NCI-H2029 treated with DMSO at 0.1 percent for 48 hours (cell line): ENCODE measurements at places on chromosomes 5 and 9.

GRCh38 chr5:96348536-96348935 is 84.5 kb downstream of the PCSK1 start:
- DNase-seq: no peak

GRCh38 chr5:154995679-154996078 is 17.9 kb upstream of the KIF4B start:
- no peak for DNase-seq

DNA sequence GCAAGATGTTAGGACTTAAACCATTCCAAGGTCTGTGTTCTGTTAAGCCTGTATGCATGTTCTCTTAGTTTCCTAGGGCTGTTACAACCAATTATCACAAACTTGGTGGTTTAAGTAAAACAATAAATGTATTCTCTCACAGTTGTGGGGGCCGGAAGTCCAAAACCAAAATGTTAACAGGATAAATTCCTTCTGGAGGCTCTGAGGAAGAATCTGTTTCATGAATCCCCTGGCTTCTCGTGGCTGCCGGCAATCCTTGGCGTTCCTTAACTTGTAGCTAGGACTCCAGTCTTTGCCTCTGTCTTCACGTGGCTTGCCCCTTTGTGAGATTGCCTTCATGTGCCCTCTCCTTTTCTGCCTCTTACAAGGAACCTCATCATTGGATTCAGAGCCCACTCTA is 30.4 kb downstream of the FEM1C start:
- no peak for DNase-seq

- no peak for DNase-seq
Observed at GRCh38 chr9:73565833-73566465, 414.3 kb downstream of the ANXA1 start.

DNA sequence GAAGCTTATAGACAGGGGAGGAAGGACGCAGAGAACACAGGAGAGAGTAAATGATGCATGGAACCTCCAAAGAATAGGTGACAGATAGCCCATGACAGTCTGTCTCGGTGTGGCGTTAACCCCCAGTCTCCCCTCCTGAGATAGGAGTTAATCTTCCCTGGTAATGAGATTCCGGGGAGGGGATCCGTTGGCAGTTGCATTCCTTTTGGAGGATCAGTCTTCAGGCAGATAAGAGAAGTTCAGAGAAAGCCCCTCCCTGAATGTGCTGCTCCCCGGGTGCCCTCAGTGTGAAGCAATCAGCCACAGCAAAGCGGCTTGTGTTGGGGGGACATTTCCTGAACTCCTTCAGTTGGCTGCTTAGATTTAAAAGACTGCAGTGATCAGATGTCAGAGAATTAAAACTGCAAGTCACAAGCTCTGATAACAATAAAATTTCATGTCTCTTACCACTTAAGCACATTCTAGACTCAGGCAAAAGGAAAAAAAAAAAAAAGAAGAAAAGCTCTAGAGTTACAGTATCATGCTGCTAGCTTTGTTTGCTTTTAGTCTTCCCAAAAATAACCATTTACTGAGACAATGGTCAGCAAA is 121.1 kb downstream of the EGFLAM start:
- no peak for DNase-seq

GRCh38 chr9:27196383-27196782 is 87.4 kb downstream of the TEK start:
- no peak for DNase-seq

GRCh38 chr5:52560366-52560765 is 227.3 kb upstream of the ITGA1 start:
- DNase-seq: peak; percentile 24

DNA sequence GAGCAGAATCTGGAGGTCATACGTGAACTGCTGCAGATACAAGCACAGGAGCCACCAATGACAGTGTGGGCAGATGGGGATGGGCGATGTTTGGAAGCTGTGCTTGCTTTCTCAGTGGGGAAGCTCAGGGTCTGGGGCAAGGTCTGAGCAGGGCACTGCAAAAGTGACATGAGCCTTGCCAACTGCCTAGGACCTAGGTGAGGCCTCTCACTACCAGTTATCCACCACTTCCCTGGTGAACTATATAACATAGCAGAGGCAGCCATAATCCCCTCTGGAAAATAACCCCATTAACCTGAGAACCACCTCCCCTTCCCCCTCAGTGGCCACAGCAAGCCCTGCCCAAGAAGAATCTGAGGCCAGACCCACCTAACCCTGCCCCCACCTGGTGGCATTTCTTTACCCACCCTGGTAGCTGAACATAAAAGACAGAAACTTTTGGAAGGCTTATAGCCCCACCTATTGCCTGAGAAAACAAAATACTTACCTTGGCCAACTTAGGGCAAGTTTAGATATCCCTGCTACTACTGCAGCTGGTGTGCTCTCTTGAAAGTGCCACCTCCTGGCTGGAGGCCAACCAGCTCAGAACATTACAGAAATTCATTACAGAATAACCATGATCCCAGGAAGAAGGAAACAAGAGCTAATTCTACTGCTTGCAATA is 18.8 kb upstream of the SPEF2 start:
- no peak for DNase-seq

- DNase-seq: no peak
Observed at GRCh38 chr5:178319541-178320041, 87.0 kb upstream of the PHYKPL start.

DNA sequence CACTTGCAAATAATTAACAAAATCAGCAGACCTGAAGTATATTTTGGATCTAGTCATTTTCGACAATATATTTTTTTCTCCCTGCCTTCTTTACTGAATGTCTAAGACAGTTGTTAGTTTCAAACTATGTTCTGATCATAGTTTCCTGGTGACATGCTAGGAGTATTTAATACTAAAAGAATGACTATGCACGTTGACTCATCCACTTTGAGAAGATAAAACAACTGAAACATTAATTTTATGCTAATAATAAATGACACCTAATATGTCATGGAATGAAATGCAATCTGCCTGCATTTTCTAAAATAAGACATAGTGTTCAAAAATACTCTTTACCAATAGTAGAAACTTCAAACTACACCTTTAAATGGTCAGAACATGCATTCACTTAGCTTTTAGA is 2123.7 kb upstream of the C9orf72 start:
- no peak for DNase-seq

GRCh38 chr5:60701321-60701968 is 1.5 kb upstream of the DEPDC1B start:
- no peak for DNase-seq

DNA sequence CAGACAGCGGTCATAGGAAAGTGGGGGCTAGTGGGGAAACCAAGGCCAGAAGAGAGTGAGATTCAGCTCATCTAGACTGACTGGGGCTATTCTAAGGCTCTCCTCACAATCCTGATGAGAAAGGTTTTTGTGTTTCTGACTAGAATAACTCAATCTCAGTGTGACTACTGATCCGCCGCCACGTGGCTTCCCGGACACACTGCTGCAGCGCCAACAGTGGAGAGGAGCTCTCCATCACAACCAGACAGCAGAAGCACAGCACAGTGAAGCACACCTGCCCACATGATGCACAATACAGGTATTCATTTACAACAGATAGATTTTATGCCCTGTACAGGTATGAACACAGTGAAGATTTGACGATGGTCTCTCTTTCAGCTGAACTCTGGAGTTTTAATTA is 25.4 kb downstream of the NREP start:
- no peak for DNase-seq

GRCh38 chr9:110977259-110977709 is 61.0 kb downstream of the LPAR1 start:
- DNase-seq: no peak

- DNase-seq: no peak
Observed at GRCh38 chr5:143013176-143013891, 243.2 kb downstream of the ARHGAP26 start.

DNA sequence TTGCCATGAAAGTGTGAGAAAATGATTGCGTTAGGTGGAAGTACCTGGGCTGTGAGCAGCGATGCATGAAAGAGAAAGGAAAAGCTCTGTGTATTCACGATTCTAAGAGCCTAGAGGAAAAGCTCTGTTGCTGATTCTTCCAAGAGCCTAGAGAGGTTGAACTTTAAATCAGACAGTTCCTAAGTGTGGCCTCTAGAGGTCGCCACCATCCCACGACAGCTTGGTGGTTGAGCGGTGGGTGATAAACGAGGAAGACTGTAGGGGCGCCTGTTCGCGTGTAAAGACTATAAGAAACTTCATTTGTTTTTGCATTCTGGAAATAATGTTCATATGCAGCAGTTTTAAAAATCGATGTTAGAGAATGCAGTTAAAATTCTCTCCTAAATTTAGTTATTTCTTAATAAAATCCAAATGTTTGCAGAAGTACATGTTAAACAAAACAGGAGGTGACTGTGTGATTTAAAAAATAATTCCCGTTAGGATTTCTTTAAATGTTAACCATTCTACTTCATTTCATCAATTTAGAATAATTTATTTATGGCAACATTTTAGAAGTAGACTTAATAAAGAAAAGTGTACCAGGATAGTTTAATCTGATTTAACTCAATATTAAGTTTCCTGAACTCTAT is 107.7 kb downstream of the TENT4A start:
- DNase-seq: peak; percentile 83

DNA sequence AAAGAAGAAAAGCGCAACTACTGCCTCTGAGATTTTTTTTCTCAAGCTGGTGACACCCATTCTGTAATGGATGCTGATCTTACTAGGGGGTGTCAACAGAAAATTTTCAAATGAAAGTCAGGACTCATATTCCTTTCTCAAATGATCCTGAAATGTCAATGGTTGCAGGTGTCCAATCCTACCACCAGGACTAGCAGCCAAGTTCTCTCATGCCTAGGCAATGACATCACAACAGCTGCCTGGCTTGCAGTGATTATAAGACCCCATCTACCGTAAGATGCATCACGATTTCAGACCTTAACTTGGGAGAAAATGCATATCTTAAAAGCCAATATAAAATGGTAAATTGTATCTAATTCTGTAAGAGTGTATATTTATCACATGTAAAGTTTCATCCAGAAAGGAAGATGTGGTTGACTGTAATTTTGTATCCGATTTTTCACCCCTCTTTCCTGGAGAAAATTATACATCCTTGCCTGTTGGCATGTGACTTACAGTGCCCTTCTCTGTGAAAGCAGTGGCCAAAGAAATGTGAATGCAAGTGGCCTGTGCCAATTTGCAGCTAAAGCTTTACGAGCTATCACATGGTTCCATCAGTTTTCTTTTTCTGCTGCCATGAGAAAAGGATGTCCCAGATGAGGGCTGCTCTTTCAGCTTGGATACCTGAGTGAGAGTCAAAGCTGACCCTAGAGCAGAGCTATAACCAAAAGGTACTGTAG is 104.4 kb downstream of the DENND1A start:
- DNase-seq: no peak

GRCh38 chr9:4344946-4345345 is 45.1 kb upstream of the GLIS3 start:
- no peak for DNase-seq

- DNase-seq: no peak
Observed at GRCh38 chr9:124164811-124165210, 92.9 kb upstream of the NEK6 start.

DNA sequence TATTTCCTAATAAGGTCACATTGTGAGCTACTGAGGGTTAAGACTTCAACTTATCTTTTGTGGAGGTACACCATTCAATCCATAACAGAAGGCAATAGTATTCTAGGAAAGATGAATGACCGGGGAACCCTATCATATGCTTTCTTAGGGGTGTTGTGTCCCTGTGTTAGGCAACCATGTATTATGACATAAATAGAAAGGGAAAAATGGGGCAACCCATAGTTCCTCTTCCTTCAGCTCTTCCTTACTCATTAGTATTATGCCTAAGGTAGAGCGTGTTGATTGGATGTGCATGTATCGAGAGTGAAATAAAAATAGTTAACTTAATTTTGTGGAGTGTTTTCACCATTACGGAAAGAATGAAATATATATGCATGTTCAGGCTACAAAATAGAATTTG is 6.0 kb upstream of the CCNJL start:
- no peak for DNase-seq

DNA sequence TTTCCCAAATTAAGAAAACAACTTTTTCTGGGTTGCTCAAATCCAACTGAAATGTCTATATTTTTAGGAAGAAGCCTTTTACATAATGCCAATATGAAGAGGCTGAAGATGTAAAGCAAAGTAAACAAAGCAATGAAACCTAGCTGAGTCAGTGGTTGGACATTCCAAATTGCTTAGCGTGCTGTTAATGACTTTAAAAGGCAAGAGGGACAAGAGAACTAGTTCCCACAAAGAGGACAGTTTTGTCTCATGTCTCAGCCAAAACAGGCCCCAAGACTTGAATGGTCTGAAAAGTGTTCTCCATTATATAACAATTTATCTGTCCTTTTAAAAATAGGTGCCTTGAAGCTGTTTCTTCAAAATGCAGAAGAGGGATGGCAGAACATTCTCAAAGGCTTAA is 407.0 kb downstream of the ENC1 start:
- DNase-seq: no peak

DNA sequence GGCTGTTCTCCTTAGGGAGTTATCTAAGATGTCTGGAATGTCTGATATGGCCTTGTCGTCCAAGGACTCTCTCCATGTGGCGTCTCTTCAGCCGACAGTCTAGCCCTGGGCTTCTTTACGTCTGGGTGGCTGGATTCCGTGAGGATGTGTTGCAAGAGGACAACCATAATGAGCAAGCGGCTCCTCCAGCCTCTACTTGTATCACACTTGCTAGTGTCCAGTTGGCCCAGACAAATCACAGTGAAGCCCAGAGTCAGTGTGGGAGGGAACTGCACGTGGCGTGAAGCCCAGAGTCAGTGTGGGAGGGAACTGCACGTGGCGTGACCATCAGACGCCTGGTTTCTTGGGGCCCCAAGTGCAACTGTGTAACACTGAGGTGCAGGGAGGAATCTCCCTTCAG is 61.1 kb downstream of the COL23A1 start:
- no peak for DNase-seq

- DNase-seq: no peak
Observed at GRCh38 chr5:154410786-154411185, 35.0 kb upstream of the SAP30L start.

DNA sequence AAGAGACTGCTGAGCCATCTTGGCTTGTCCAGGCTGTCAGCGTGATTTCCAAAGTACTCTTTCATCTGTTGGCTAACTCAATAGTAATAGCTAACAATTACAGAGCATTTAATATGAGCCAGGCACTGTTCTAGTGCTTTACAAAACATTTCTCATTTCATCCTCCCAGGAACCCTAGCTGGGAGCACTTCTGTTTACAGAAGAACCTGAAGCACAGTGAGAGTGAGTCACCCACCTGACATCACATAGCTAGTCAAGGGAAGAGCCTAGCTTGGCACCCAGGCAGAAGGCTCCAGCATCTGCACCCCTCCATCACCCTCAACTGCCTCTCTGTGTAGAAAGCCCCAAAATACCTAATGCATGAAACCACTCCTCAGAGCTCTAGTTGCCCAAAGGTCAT is 57.5 kb upstream of the IQGAP2 start:
- DNase-seq: no peak

DNA sequence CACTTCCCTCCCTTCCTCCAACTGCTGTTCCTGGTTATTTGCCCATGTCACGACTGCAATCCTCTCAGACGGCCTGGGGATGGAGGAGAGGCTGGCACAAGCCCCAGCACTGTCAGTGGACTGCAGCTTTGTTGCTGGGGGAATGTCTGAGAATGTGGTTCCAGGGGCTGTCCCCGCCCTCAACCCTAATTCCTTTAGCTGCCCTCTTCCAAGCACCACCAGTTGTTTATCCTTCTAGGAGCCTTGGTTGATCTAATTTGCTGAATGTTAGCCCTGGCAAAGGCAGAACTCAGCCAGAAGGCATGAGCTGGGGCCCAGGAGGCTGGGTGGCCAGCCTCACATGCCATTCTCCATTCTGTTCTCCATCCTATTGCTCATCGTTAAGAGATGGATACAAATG is 51.6 kb downstream of the ADAM19 start:
- DNase-seq: no peak

GRCh38 chr5:96338624-96339415 is 94.2 kb downstream of the PCSK1 start:
- no peak for DNase-seq

- peak; percentile 88 for DNase-seq
Observed at GRCh38 chr5:15013654-15014463, 142.3 kb upstream of the ANKH start.
